Stimulated activated CD8-positive, alpha-beta memory T cell treated with anti-CD3 and anti-CD28 coated beads, Interleukin-4, amount 100 ng/mL, for 48 hours (primary cell): ENCODE measurements at places on chromosomes 3 and 15.

GRCh38 chr3:40186508-40186907 lies 123.0 kb upstream of the EIF1B start:
- DNase-seq = no peak

- no peak for DNase-seq
These were observed 65.4 kb upstream of the SLC6A6 start for GRCh38 chr3:14336749-14337598.

DNA sequence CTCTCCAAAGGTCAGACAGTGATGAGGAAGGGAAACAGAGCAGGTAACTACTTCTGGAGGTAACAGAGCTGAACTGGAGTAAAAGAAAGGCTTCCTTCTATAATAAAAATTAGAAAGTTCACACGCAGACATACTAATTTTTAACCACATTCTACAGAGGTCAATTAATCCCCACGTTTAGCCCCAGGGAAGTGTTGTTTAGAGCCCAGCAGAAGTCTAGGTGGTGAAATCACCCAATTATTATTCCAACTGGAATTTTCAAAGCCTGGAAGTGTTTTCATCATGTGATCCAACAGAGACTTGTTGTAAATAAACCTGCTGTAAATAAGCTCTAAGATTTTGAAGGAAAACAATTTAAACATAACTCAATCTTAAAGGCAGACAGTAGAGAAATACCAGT lies 6.8 kb downstream of the ALDH1A2 start:
- DNase-seq = no peak

- DNase-seq = no peak
These were observed 99.9 kb downstream of the DHX36 start for GRCh38 chr3:154224366-154224765.

GRCh38 chr3:67468511-67468910 lies 185.9 kb downstream of the SUCLG2 start:
- DNase-seq = no peak

DNA sequence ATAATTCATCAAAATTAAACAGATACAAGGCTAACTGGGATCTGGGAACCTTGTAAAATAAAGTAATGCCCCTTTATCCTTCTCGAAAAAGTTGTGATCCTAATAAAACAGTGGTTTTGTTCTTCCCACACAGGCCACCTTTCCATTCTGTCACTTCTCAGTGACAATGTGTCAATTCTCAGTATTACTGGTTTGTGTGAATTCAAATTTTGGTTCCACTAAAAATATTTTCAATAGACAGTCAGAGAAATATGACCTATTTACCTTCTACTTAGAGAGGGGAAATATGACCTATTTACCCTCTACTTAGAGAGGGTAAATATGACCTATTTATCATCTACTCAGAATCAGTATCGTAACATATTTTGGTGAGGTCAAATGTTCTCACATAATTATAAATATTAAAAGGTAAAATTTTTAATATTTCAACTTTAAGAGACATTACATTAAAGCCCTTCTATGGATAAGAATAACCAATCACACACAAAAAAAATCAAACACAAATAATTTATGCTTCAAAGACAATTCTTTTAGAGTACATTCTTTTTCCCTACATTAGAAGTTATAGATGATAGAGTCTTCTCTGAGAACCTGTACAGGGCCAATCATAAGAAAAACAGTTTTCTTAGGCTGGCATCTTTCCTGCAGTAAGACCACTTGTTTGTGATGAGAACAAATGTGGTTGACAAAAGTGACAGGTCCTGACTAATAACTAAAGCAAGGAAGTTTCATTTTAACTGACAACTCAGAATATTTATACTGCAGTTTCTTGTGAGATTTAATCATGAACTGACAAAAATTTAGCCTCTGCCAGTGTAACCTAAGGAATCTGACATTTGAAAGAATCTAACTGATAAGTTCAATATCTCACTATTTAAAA lies 323.3 kb downstream of the DIPK2A start:
- no peak for DNase-seq

GRCh38 chr3:9778143-9779074 lies 8.7 kb upstream of the CAMK1 start:
- peak; percentile 75 for DNase-seq

DNA sequence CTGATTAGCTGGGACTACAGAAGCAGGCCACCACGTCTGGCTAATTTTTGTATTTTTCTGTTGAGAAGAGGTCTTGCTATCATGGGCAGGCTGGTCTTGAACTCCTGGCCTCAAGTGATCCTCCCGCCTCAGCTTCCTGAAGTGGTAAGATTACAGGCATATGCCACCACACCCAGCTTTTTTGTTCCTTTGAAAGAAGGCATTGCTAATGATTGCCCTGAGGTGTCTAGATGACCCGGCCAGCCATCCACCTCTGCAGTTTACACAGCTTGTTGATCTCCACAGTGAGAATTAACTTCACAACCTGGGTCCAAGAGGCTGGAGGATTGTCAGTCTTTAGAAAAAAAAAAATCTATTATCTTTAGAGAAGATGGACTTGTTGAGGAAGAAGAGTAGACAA lies 58.7 kb downstream of the SMAD3 start:
- DNase-seq = no peak

DNA sequence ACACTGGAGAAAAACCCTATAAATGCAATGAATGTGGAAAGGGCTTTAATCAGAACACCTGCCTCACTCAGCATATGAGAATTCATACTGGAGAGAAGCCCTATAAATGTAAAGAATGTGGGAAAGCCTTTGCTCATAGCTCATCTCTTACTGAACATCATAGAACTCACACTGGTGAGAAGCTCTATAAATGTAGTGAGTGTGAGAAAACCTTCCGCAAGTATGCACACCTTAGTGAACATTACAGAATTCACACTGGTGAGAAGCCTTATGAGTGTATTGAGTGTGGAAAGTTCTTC lies 7.4 kb upstream of the ZNF501 start:
- no peak for DNase-seq

GRCh38 chr3:148975696-148976095 lies 15.6 kb upstream of the GYG1 start:
- no peak for DNase-seq

DNA sequence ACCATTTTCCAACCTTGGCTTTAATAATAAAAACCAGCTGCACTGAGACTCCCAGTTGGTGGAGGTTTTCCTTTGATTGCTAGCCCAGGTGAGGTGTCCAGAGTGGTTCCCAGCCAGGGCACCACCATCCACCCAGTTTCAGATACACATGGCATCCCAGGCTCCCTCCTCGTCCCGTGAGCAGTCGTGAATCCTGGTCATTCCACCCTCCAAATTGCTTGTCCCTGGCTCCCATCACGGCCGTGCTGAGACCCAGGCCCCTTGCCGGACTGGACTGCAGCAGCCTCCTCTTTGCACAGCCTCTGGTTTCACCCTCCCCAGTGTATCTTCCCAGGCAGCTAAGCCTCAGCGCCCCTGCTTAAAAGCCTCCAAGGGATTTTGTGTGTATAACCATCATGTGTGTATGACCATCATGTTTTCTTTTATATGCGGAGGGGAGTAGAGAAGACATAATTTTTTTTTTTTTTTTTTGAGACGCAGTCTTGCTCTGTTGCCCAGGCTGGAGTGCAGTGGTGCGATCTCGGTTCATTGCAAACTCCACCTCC lies 106.3 kb downstream of the ETFA start:
- DNase-seq = peak; percentile 12

- DNase-seq = no peak
These were observed 599.2 kb upstream of the ROBO1 start for GRCh38 chr3:80366808-80367548.

DNA sequence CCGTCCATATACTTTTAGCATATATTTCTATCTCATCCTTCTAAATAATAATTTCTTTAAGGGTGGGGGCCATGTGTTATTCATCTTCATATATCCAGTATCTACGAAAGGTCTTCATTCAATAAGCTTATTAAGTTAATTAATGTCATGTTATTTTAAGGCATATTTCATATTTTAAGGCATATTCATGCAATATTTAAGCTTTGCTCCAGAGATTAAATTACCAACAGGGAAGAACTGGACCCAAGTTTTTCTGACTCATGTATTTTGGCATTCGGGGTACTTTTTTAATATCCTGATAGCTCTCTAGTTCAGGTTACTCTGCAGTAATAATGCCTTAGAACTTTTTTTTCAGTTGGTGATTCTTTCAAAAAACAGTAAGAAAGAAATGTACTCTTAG lies 27.4 kb downstream of the PHC3 start:
- DNase-seq = no peak

- DNase-seq = no peak
These were observed 7.5 kb downstream of the CDC25A start for GRCh38 chr3:48180531-48181253.

DNA sequence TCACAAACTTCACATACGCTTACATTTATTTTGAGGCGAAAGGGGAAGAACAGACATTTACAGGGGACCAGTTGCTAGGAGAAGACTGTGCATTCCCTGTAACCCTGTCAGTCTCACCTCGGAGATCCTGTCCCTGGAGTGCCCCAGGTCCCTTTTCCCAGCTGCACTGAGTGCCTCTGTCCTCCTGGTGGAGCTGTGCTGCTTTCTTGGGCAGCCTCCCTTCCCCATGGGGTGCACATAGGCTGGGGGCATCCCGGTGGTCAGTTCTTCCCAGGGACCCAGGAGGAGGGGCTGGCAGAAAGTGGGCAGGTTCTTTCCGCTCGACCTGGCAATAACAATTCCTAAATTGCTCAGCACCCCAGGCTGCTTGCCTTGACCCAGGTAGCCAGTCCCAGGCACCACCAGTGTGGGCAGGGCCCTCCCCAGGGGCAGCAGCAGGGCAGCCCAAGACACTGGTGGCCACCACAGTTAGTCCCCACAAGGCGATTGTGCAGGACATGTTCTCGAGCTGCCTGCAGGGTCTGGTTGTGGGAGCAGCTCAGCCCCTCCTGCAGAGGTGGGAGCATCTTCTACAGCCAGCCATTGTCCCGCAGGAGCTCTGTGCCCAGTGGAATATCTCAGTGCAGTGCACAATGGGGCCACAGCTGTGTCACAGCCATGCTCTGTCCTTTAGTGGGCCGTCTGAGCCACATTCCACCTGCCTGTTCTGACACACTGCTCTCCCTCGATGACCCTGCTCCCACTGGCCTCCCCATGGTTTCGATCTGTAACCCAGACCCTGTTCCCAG lies 36.3 kb downstream of the APBA2 start:
- DNase-seq = no peak

- peak; percentile 77 for DNase-seq
These were observed 2.2 kb upstream of the GRAMD2A start for GRCh38 chr15:72199721-72200212.

GRCh38 chr15:70286113-70286806 lies 188.5 kb upstream of the TLE3 start:
- no peak for DNase-seq

GRCh38 chr15:68608844-68609232 lies 30.0 kb downstream of the CORO2B start:
- no peak for DNase-seq

GRCh38 chr3:179848711-179849110 lies 188.0 kb downstream of the PEX5L start:
- no peak for DNase-seq

- peak; percentile 81 for DNase-seq
These were observed 70.7 kb downstream of the SLC12A8 start for GRCh38 chr3:125141596-125142419.

DNA sequence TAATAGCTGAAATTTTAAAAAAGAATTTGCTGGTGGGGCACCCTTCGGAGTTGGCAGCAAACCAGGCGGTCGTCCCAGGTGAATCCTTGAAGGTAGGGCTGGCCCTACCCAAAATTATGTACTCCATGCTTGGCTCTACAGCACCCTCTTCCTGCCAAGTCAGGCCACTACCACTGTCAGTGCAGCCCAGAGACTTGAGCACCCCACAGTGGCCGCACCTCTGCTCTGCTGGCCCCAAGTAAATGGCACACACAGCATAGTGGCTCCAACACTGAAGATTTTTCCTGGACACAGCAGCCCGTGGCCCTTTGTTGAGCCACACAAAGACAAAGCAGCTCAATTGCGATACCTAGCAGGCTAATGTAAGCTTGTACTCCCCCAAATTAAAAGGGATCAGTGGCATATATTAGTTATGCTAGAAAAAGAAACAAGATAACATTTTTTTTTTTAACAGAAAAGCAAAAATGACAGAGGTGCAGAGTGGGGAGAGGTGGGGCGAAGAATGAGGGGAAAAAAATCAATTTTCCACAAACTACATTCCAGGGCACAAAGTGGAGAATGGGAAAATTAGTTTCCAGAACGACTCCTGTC lies 250.5 kb downstream of the UACA start:
- DNase-seq = peak; percentile 79

- DNase-seq = no peak
These were observed 48.5 kb upstream of the CHST2 start for GRCh38 chr3:143070977-143071551.

GRCh38 chr15:81012588-81012987 lies 11.9 kb downstream of the TLNRD1 start:
- DNase-seq = no peak

GRCh38 chr3:197874653-197875052 lies 75.3 kb upstream of the RPL35A start:
- DNase-seq = no peak

DNA sequence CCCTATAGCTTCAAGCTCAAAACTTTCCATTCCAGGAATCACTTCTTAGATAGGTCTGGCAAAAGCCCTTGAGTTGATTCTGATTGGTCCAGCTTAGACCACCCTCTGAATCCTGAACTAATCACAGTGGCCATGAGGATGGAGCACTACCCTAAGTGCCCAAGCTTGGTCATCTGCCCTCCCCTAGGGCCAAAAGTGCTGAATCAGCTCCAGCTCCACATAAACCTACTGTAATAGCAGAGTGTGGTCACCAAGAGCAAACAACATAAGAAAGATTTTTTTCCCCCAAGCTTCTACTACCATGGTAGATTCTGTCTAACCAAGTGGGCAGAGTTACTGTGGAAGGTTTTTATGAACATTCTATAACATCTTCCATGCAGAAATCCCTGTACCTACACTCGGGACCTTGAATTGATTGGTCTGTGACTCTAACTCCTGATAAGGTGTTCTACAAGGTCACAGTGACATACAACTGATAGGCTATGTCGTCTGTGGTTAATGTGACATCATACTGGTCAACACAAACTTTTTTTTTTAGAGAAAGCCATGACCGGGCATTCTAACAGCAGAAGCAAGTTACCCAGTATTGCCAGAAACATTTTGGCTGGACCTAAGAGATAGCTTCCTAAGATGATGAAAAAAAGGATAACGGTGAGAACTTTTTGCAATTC lies 320.9 kb downstream of the MAGI1 start:
- no peak for DNase-seq

DNA sequence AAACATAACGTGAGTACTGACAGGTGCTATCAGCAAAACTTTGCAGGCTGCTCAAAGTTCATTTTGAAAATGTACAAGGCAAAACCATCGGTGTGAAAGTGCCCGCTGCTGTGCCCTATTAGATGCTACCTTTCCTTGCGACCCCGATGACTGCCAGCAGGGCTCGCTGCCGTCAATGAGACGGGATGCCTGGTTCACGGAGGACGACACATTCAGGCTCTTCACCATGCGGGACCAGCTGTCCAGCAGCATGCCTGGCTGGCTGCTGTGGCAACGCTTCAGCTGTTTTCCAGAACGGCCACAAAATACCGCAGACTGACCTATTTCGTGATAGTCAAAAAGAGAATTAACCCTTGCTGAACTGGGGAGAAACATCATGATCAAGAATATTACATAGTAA lies 92.7 kb upstream of the OCA2 start:
- DNase-seq = no peak

GRCh38 chr3:29065211-29065785 lies 215.6 kb upstream of the RBMS3 start:
- no peak for DNase-seq
